ENCODE measurements at places on chromosomes 16 and 17. TPM values are rescaled to one million over a fixed set of nuclear protein-coding genes. Genes with fewer than 3 reads are reported as not detected.

CTRL gene
- total RNA-seq = 0.26 TPM

CRK gene
- total RNA-seq = 115 TPM

USP43 gene
- total RNA-seq = 0.13 TPM

CLDN6 gene
- total RNA-seq = not detected

PERCC1 gene
- total RNA-seq = not detected

CXCL16 gene
- 2.4 TPM for total RNA-seq

ADGRG1 gene
- 15.3 TPM for total RNA-seq

PTX4 gene
- total RNA-seq = under 0.01 TPM

NPIPB6 gene
- total RNA-seq = not detected

CCL2 gene
- total RNA-seq = 102 TPM

OR1A1 gene
- total RNA-seq = not detected

NLE1 gene
- total RNA-seq = 17.4 TPM

AANAT gene
- total RNA-seq = not detected

TSNAXIP1 gene
- total RNA-seq = 0.51 TPM

FBXO39 gene
- 34.6 TPM for total RNA-seq

KRT20 gene
- total RNA-seq = not detected

OTOA gene
- under 0.01 TPM for total RNA-seq

PMFBP1 gene
- total RNA-seq = under 0.01 TPM

PSMC5 gene
- 66.0 TPM for total RNA-seq

SSTR5 gene
- total RNA-seq = 0.38 TPM

TBC1D3B gene
- total RNA-seq = 0.64 TPM

KRTAP9-4 gene
- total RNA-seq = not detected
